Lung (tissue), 17 donors: ENCODE measurements at places on chromosomes 6 and 20.

- peak; percentile 62 for DNase-seq
These were observed 168.0 kb upstream of the ID4 start for GRCh38 chr6:19669206-19669605.

DNA sequence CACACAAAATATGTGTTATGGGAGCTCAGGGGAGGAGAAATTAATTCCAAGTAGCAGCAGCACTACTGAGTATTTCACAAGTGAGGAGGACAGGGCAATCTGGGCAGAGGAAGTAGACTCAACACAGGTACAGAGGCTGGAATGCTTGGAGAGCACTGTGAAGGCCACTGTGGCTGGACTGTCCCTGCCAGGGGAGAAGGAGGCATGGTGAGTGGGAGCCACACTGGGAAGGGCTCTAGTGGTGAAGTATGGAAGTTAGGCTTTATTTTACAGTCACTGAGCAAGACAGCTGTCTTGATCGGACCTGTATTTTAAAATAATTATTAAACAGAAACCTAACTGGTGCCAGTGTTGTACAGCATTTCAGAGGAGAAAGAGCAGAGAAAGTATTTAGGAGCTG is 28.8 kb downstream of the FAM229B start:
- DNase-seq = no peak

DNA sequence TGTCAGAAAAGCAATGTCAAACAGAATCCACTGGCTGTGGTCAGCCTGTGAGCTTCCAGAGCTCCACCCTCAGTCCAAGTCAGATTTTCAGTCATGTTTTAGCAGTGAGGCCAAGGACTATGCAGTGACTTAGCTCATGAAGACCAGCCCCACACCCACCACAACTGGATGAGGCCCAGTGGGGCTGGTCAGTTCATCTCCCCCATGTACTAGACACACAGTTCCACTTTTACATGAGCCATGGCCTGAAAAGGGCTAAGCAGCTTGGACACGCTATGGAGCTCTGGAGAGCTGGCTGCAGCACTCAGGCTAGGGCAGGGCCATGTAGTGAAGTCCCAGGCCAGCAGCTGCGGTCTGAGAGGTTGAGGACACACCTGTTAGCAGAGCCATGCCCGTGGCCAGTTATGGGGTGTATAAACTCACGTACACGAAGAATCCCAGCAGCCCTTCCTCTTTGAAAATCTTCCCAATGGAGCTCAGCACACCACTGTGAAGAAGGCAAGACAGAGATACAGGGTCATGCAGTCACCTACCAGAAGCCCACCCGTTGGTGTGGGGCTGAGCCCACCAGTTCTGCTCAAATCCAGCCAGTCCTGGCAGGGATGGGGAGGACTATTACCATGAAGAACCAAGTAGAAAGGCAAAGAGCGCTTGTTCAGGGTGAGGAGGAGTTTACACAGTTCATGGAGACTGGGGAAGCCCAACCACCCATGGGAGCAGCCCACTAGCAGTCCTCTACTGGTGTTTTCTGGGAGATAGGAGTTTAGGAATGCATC is 10.6 kb downstream of the MTCH1 start:
- no peak for DNase-seq

DNA sequence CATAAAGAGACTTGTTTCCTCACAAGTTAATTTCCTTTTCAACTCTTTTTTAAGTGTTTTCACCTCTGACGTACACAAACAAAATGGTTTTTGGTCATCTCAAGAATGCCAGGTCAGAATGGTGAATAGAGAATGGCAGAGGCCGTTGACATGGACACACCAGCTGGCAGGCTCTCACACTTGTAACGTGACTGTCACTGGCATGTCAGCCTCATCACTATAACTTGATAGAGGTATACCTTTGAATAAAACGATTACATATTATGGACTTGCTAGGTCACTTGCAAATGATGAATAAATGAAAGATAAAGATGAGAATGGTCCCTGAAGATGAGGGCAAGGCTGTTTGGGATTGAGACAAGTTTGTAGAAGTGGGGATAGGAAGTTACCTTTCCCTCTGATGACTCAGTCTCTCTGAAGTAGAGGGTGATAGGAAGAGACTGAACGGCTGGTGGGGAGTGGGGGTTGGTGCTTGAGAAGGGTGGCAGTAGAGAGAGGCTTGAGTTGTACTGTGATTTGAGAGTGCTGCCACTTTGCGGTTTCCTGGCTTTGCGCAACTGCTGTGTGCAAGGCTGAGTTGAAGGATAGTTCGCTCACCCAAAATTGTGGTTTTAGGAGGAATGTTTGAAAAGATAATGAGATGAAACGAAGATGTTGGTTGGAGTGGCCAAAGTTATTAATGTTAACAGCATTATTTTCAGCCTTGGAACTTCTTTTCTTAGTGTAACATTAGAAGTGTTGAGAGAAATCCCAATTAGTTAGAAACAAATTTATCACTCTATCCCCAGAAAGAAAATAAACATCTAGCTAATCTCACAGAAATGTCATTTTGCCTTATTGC is 30.3 kb downstream of the TBPL1 start:
- peak; percentile 47 for DNase-seq

GRCh38 chr6:129874837-129875236 is 13.7 kb upstream of the TMEM244 start:
- DNase-seq = no peak
